ENCODE measurements at places on chromosomes 2 and 18.

- no peak for DNase-seq
Observed at GRCh38 chr2:108184419-108184818, 55.3 kb upstream of the SULT1C3 start.

- no peak for DNase-seq
Observed at GRCh38 chr2:187013058-187013457, 164.1 kb upstream of the ZSWIM2 start.

GRCh38 chr2:238459081-238459629 lies 32.4 kb downstream of the ASB1 start:
- DNase-seq: no peak

DNA sequence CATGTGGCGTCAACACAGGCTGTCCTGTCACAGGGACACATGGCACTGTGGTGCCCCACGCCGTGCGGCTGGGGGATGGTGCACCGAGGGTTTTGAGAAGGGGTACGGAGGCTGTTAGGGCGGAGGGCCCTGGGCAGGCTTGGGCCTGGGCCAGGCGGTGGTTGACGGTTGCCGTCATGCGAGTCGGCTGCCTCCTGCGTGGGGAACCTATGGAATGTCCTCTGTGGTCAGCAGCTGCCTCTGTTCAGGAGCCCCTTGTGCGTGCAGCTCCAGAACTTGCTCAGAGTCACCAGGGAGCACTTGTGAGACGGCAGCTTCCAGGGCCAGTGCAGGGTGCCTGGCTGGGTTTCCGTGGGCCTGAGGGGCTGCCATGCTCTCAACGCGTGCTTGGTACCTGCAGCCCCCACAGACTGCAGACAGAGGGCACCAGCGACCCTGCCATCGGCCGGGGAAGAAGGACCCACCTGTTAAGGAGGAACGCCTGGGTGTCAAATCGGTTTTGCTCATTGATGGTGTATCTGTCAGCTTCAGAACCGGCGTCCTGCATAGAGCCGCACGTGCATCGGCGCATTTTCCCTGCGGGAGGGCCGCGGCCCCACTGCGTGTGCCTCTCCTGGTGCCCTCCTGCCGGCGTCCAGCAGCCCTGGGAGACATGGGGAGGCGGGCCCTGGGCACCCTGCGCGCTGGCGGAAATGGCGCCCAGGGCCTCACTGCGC lies 10.0 kb upstream of the D2HGDH start:
- no peak for DNase-seq

- DNase-seq: no peak
Observed at GRCh38 chr2:205216580-205216979, 465.7 kb upstream of the NRP2 start.

DNA sequence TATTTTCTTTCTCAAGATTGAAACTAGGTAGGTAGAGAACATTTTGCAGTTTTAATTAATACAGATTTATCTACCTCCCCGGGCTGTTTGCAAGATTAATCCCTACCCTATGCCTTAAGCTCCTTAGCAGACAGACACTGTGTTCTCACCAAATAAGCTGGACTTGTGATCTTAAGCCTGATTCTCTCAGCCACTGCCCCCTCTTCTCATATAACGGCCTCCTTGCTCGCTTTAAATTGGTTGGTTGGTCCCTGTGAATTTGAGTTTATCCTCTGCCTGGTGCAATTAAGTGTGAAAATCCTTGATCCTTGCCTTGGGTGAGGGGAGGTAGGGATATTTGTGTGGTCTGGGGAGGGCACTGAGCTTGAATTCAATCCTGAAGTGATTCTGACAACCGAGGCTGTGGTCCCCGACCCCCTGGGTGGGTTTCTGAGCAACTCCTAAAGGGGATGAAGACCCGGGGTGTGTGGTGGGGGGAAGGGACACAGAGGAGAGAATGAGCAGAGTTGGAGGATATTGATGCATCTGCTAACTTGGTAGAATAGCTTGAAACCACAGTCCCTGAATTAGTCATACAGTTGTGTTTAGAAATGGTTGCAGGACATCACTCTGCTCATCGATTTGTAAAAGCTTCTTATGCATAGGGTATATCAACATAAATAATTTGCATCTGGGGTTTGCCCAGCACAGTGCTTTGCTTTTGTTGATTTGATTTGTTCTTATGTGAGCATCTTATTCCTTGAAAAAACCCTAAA lies 36.9 kb upstream of the NCKAP5 start:
- no peak for DNase-seq

DNA sequence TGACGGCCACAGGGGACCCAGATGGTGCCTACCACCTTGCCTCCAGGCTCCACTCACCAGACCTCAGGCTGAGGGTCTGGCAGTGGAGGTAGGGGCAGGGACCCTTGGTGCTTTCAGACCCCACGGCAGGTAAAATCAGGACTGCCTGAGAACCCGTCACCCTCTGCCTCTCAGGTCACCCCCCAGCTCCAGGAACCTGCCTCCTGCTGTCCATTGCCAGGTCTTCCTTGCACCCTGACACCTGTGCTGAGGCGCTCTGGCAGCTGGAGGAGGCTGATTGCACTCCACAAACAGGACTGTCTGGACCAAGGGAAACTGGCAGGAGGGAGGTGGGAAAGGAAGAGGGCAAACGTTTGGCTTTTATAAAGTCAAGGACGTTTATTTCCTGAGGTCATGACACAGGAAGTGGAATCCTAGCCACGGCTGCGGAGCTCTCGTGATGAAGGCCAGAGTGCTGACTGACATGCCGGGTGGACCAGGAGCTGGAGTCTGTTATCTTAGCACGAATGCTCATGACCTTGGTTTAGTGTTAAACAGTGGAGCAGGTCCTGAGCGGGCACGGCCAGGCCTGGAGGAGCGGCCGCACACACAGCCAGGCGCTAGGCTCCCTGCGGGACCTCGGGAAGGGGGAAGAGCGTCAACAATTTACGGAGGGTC lies 40.5 kb downstream of the ANO7 start:
- DNase-seq: no peak

GRCh38 chr18:10563886-10564285 lies 38.1 kb downstream of the NAPG start:
- DNase-seq: no peak

- DNase-seq: no peak
Observed at GRCh38 chr2:110958346-110959119, 162.2 kb upstream of the BCL2L11 start.

GRCh38 chr2:225122007-225122406 lies 79.7 kb upstream of the DOCK10 start:
- no peak for DNase-seq

- DNase-seq: no peak
Observed at GRCh38 chr2:28610583-28611201, 114.8 kb downstream of the PLB1 start.

GRCh38 chr2:222174450-222174849 lies 124.3 kb downstream of the PAX3 start:
- DNase-seq: no peak

DNA sequence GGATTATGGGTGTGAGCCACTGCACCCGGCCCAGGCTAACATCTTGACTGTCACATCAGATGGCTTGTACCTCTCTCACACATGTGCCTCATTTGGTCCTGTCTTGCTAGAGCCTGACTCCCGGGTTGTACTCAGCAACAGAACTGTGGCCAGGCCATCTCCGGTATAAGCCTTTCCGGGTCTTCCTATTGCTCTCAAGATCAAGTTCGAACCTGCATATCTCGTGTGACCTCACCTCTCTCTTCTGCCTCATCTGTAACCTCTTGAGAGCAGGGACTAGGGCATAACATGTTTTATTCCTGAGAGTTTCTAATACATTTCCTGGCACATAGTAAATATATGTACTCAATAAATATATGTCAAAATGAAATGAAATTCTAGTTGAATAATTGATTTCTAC lies 114.0 kb downstream of the ACAA2 start:
- no peak for DNase-seq

DNA sequence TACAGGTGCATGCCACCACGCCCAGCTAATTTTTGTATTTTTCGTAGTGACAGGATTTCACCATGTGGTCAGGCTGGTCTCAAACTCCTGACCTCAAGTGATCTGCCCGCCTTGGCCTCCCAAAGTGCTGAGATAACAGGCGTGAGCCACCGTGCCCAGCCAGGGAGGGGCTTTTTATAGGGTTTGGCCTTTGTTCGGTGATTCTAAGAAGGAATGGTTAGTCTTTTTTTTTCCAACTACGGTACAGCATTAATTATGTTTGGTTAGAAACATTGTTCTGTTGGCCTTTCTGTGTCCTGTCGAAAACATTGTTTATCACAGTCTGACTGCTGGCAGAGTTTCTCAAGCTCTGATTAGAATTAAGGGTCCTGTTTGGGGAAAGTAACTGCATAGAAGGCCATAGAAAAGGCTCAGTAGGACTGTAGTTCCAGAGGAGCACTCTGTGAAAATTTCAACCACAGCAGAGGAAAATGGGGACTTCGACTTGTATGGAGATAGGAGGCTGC lies 19.3 kb upstream of the SMCHD1 start:
- no peak for DNase-seq

DNA sequence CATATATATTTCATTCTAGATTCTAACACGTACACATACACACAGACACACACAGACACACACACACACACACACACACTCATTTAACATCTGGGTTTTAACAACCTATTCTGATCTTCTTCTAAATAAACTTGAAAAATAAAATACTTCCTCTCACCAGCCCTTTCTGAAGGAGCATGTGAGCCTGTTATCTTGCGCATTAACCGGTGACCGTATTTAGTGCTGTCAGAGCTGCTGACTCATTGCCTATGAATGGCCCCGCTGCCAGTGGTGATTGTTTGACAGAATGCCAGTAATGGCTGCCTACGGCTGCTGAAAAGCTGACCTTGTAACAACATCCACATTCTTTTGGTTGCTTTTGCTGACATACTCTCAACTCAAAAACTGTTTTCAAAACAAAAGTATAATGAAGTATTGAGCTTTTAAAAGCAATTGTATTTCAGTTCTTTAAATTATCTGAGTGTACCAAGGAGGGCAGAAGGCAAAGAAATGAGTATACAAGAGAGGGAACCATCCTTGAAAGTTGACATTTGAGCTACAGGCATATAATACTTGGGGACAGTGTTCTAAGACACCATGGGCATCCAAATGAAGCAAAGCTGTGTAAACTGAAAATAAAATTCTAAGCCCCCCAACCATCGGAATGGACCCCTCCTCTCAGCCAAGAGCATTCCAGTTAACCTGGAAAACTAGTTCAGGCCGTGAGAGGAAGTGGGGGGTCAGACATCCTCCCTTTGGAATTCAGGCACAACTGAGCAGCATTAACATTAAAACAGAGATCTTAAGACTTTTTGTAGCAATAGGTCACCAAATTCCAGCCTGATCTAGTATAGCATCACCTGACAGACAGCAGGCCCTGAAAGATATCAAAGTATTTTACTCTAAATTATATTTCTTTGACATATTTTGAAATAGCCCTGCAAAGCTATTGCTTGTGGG lies 50.2 kb upstream of the DTNA start:
- no peak for DNase-seq

DNA sequence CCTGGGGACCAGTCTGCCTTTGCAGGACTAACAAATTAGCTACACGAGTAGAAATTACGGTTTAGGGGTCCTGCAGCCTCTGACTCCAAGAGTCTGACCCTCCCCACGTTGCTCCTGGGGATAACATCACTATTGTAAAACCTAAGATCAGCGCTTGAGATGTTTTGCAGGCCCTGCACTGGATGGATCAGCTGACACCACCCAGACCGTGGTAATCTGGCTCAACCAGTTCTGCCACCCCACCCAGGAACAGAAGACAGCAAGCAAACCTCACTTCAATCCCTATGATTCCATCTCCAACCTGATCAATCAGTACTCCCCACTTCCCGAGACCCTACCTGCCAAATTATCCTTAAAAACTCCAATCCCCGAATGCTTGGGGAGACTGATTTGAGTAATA lies 31.7 kb downstream of the NGEF start:
- DNase-seq: no peak

DNA sequence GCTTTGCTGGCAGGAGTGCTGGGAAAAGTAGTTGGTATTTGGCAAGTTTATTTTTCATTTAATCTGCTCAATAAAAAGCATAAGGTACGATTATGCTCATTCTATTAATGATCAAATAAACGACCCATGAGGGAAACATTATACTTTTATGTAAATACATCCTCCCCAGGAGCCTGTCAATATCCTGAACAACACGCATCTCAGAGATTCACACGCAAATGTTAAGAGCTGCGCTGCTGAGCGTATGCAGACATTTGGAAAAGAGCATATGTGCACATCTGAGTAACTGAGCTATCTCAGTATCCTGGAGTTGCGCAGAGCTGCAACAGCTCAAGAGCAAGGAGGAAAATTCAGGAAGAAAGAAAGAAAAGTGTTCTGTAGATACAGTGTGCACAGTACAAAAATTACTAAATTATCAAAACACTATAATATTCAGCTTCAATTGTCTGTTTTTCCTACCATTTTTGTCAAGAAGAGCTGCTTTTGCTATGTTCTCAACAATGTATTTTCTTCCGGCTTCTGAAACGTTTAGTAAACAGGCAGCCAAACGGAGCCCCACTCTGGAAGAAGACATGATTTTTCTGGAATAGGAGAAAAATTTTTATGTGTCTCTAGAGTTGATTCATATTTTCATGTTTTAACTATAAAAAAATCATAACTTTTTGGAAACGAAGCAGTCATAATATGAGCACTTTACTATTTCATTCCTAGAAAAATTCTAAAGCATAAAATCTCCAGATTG lies 2.4 kb downstream of the FTCDNL1 start:
- DNase-seq: no peak

GRCh38 chr2:66442516-66443185 lies 7.7 kb downstream of the MEIS1 start:
- no peak for DNase-seq

DNA sequence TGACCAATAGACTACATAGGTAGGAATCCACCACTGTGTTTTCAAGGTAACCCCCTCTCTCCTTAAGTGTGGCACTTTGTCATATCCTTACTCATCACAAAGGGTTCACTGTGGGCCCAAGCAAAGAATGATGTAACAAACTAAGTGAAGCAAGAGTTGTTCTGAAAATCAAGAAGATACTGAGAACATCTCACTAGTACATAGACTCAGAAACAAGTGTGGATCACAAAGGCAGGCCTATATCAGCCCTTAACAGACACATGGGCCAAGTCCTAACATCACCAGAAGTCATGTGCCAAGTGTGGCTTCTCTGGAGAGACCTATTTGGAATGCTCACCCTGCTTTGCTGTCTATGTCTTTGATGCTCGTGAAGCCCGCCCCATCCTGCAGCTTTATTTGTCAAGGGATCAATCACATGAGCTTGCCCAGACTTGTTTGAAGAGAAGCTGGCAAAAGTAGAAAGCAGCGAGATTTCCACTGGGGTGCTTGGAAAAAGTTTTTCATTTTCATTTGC lies 131.2 kb upstream of the TTC39C start:
- no peak for DNase-seq

GRCh38 chr2:157304811-157305722 lies 20.6 kb downstream of the ERMN start:
- DNase-seq: no peak

GRCh38 chr2:187552381-187552780 lies 1.9 kb downstream of the TFPI start:
- DNase-seq: no peak

DNA sequence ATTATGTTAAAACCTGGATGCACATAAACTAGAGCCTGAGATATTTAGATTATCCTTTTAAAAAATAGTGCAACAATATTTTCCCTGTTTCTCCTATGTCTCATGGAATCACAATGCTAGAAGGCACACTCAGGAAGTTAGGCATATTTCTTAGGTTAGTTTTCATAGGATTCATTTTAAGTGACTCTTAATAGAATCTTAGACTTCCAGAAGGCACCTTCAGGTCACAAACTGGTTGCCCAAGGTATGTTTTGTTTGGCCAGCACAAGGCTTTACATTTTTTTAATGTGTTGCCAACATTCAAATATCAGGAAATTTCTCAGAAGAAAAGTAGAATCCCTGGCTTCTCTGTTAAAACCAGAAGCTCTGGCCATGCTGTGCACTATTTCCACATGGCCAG lies 129.3 kb downstream of the LNPK start:
- no peak for DNase-seq

All from activated B cell treated with CpG ODN at 0.5 μM for 24 hours (primary cell).